Stimulated activated CD8-positive, alpha-beta memory T cell treated with anti-CD3 and anti-CD28 coated beads, Interleukin-2, amount 100 ng/mL, for 1 hour (primary cell): ENCODE measurements at places on chromosomes 2 and 18.
A peak's percentile ranks its signal among the peaks of the same experiment; 100 is the strongest.

- no peak for DNase-seq
Measured at GRCh38 chr2:174662859-174663258, 65.3 kb upstream of the WIPF1 start.

- DNase-seq = no peak
Measured at GRCh38 chr2:118371515-118371914, 283.2 kb downstream of the INSIG2 start.

GRCh38 chr2:230124757-230125431 is 56.2 kb upstream of the SLC16A14 start:
- no peak for DNase-seq

DNA sequence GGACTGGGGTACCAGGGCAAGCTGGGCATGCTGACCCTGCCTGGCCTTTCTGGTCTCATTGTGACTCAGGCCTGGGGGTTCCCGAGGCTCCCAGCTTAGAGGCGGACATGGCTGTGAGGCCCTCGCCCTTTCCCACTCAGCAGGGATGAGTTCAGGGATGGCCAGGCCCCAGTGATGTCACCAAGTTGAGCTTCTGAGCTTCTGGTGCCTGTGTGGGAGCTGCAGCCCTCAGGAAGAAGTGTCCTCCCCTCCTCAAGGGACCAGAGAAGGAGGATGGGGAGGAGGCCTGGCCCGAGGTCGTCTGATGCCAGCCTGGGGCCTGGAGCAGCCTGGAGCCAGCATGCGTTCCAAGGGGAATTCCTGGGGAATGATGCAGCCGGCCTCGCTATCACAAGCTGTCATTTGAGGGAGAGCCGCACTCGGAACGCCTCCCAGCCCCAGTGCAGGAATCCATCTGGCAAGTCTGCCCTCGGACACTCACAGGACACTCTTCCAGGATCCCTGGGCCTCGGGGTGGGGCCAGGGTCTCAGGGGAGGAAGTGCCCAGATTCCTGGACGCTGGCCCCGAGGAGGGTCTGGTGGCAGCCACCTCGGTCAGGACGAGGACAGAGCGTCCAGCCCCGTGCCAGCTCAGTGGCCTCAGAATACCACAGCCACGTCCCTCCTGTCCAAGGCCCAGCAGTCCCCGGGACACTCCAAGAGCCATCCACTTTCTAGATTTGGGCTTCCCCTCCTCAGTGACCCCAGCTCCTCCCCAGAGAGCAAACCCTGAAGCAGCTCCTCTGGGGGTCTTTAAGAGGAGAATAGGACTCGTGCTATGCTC is 61.2 kb upstream of the GPC1 start:
- no peak for DNase-seq

DNA sequence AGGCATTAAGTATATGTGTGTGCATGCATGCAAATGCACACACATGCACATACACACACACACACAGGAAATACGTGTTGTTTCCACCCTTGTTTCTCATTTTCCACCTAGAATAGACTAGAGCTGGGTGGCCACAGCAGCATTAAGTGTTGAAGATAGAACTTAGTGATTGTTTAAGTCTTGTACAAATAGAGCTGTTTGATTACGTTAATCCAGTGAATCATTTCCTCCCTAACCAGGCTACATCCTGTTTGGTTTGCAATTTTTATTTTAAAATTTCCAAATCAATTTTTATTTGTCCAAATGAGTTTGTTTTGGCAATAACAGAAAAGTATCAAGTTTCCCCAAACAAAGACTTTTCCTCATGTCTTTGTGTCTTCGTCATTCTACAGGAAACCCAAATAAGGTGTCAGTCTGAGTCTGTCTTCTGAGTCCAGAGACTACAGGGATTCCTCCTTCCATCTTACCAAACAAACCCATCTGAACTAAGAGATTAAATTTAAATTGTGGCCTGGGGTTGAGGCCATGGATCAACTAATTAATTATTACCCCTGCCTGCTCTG is 74.6 kb upstream of the GALNT5 start:
- no peak for DNase-seq

GRCh38 chr2:88095022-88095421 is 27.4 kb downstream of the SMYD1 start:
- DNase-seq = no peak

DNA sequence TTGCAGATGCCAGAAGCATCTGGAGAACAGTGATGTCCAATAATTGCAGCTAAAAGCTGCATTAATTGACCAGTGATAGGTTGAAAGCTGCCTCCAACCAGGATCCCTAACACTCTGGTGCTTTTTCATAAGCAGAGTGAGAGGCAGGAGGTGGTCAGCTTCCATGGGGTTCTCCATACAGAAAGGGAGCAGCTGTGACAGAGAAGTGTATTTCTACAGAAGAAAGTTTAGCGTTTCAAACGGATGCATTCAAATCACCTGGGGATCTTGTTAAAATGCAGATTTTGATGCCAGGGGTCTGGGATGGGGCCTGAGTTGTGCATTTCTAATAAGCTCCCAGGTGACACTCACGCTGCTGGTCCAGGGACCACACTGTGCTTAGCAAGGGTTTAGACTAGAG is 216.5 kb upstream of the NRP2 start:
- DNase-seq = no peak

- DNase-seq = no peak
Measured at GRCh38 chr18:21943456-21943855, 202.9 kb downstream of the MIB1 start.

DNA sequence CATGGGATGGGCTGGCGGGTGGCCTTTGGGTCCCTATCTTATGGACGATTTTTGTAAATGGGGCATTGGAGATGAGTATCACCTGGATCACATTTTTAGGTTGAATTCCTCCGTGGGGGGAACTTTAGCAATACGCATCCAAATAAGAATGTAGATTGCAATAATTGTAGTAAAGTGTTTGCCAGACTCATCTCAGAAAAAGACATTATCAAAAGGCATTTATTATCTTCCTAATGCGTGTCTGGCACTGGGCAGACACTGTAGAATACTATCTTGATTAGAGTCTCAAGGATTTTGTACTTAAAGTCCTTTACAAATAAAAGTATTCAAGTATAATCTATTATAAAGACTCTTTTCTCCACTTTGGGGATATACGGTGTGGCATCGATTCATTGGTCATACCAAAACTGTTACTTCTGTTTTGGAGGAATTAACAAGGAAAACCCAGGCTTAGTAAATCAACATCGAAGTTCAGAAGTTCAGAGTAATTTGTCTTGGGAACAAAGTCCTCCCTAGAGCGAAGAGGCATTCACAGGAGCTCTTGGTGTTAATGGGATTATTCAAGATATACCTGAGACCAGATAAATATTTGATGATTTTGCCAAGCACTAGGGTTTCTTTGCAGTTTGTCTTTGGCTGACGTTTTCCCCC is 578 bp upstream of the ACKR3 start:
- no peak for DNase-seq

DNA sequence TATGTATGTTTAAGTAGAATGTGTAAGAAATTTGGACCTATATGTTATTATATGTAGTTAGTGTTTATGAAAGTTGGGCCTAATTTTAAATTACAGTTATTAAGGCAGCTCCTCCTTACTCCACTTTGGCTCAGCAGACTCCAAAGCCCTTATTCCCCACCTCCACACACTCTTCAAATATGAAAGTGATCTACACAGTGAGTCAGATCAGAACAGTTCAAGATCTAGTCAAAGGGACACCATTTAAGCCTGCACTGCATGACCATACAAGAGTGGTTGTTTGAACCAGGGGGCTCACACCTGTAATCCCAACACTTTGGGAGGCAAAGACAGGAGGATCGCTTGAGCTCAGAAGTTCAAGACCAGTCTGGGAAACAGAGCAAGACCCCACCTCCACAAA is 21.2 kb upstream of the PMAIP1 start:
- DNase-seq = no peak

DNA sequence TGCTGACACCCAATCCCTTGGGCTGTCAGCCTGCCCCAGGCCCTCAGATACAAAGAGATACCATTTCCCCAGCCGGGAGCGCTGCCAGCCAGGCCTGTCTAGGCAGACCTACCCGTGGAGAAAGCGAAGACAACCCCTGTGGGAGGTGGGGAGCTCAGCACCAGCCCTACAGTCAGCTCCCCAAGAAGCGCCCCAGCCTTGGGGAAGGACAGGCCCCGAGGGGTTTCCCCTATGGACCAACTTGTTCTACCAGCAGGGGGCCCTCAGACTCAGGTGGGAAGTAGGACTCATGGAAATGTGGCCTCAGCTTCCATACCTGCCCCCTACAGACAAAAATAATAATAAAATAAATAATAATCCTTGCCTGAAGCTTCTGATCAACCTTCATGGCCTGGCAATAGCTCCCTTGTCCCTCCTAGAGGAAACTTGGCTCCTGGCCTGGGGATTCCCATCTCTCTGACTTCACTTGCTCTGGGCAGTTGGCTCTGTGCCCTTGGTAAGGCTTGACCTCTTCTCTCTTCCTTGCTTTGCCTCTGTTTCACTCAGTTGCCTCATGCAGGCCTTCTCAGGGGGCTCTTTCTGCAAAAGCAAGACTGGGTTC is 7.0 kb downstream of the SLC35F6 start:
- no peak for DNase-seq

DNA sequence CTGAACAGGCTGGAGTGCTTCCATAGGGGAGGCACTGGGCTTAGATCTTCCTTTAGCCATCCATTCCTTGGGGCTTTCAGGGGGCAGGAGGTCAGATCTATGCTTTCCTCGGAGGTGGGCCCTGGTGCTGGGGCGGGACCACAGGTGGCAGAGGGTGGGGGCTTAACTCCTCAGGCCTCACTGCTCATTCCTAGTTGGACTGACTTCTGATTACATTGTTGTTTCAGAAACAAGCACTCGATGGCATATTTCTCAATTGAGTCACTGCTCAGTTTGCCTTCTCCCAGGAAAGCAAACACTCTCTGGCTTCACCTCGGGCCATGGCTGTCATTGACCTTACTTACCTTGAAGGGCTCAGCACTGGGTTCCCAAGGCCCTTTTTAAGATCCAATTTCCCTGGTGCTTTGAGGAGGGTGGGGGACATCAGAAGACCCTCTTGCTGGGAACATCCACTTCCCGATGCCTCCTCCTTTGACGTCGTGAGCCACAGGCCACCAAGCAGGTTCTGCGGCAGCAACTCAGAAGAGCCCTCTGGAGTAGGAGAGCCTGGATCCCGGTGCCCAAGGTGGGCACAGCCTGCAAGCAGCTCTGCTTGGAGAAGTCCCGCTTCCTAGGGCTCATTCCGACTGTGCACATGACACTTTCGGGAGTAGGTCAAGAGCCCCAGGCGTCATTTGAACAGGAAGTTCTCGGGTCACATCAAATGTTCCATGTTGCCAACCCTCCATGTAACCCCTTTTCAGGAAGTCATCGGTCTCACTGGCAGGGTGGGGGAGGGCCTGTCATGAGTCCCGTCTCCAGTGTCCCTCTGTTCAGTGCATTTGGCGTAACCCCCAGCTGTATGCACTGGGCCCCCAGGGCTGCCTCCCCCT is 40.6 kb downstream of the SDC1 start:
- DNase-seq = no peak

- DNase-seq = no peak
Measured at GRCh38 chr2:115691409-115691808, 1249.0 kb downstream of the DPP10 start.

DNA sequence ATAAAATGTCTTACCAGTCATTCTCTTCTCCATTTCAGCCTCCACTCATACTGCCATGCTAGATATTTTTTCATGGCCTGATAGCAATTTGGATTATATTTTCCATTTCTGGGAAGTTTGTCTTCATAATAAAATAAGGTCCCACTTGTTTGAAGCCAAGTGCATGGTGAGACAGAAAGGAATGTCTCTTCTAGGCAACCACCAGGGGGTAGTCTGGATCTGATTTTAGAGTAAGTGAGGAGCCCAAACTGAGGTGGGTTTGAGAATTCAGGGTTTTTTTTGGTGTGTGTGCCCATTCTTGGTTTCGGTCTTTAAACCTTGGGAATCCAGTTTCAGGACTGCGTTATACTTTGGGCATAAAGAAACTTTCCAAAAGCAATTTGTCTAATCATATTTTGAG is 315.5 kb downstream of the RPRM start:
- no peak for DNase-seq

GRCh38 chr2:27962006-27962405 is 71.5 kb downstream of the BABAM2 start:
- DNase-seq = no peak

- DNase-seq = no peak
Measured at GRCh38 chr18:36454848-36455458, 157.4 kb downstream of the FHOD3 start.

- no peak for DNase-seq
Measured at GRCh38 chr2:112880696-112881095, 30.3 kb upstream of the IL37 start.

DNA sequence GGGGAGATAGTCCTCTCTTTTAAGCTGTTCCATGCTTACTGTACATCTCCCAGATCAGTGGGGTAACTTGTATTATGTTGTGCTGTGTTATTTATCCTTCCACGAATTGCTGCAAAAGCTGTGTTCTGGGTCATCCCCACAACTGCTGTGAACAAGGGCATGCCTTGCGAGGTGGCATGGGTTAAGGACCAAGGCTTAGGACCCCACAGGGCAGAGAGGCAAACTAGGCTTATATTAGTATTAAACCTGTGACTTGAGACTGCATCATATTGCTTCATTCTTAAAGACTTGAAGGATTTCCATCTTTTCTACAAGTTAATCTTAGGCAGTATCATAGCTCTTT is 19.9 kb downstream of the RND3 start:
- no peak for DNase-seq

- peak; percentile 9 for DNase-seq
Measured at GRCh38 chr2:55232863-55233657, 572 bp downstream of the RPS27A start.

DNA sequence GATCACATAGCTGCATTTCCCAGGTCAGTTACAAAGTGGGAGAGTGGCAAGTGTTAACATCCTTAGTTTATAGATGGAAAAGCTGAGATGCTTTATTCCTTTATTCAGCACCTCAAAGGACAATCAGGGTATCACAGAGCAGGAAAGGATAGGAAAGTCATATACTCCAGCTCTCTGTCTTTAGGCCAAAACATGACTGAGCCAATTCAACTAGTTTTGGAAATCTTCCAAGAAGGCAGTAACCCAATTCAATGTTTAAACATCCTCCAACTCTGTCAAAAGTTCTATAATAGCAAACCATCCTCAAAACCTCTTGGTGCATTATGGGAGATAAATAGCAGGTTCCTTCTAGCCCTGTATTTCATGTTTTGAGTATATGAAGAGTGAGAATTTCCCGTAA is 25.2 kb downstream of the CASP8 start:
- DNase-seq = no peak

DNA sequence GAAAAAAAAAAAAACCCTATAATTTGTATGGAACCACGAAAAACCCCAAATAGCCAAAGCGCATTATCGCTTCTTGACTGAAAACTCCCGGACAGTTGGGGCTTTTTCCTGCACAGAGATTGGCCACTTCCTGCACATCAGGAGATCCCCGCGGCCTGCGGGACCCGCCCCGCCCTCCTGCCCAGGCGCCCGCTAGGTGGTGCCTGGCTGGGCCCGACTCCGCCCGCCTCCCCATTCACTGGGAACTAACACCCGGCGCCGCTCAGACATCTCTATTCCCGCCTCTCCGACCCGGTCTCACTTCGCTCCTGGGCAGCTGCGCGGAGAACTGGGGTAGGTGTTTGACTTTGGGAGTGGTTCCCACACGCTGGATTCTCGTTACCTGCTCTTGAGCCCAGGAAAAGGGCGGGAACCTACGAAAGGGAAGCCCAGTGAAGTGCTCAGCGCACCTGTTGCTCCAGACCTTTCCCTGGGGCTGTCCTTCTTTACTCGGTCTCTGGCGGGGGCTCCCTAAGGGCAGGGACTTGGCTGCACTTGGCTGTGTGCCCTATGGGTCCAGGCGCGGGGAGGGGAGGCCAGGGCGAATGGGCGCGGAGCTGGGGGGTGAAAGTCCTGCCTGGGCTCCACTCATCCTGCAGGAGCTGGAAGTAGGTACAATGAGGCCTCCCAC is at the start of gene HMSD:
Gene HMSD, plus strand, starts transcription at position 234 of the 670 bp plus-strand sequence. CDS start 4,155 bp downstream, outside the sequence.
- DNase-seq = no peak
